ENCODE measurements at places on chromosomes 12 and 14.

DNA sequence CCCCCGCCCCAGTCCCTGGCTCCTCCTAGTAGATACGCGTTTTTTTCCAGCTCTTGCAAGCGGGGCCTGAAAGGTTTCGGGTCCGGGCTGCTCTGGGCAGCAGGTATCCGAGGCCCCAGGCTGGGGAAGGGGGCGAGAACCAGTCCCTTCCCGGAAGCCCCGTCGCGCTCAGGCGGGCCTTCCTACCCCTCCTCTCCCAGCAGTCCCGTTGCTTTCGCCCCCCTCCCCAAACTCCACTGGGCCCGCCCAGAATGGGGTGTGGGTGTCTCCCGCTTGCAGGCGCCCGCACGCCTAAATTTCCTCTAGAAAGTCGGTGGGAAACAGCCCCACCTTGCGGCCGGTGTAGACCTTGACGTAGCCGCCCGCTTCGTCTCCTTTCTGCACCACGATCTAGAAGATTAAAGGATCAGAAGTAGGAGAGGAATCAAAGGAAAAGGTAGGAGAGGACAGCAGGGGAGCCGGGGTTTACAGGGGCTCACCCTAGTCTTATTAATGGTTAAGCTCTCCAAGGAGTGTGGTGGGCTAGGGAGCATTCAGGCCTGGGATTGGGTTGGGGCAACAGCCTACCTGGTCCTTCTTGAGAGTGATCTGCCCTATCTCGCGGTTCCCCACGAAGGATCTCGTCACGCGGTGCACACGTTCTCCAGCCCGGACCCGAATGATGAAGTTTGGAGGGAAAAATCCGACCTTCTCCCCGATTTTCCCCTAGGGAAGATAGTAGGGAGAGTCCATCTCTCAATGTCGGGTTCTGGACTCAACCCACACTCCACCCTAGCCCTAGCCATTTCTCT lies 7.3 kb downstream of the STAC3 start:
- DNase-seq = peak; percentile 23

DNA sequence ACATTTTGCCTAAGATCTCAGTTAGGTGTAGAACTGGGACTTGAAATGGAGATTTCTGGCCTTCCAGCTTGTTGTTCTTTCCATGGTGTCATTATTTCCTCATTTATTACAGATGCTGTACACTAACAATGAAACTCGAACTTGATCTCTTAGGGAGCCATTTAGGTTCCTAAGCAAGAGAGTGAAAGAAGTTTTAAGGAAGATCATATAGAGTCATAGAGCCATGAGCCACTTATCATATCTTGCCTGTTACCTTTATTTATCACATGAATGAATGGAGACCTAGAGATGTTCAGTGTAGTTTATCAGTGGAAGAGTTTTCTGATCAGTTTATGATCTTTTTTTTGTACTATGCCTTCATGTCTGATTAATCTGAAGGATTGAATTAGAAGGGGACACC lies 9.9 kb downstream of the HELB start:
- DNase-seq = no peak

DNA sequence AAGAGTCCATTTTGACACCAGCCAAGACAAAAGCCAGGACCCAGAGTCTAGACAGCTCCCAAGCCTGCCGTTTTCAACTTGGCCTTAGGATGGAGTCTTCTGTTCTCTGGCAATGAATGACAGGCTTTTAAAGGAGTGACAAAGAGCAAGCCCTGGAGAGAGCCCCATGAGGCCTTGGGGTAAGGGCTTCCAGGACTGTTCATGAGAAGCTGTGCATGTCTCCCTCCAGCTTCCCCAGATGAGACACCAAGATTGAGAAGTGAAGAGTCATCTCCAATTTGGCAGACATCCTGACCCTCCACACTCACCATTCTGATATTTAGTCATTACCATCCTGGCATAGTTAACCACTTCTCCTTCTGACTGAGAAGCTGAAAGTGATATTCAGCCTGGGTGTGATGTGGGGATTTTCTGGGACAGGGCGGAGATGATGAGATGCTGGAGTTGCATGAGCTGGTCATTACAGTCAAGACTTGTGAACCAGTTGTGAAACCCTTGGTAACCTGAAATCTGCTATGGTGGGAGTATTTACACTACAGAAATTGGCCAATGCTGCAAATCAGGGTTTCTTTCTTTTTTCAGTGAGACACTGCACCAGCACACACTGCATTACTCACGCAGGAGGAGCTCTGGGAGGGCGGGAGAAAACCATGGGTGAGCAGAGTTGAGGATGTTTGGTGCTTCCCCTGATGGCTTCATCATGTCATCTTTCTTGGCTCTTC lies 77.8 kb downstream of the VCPKMT start:
- DNase-seq = peak; percentile 55

DNA sequence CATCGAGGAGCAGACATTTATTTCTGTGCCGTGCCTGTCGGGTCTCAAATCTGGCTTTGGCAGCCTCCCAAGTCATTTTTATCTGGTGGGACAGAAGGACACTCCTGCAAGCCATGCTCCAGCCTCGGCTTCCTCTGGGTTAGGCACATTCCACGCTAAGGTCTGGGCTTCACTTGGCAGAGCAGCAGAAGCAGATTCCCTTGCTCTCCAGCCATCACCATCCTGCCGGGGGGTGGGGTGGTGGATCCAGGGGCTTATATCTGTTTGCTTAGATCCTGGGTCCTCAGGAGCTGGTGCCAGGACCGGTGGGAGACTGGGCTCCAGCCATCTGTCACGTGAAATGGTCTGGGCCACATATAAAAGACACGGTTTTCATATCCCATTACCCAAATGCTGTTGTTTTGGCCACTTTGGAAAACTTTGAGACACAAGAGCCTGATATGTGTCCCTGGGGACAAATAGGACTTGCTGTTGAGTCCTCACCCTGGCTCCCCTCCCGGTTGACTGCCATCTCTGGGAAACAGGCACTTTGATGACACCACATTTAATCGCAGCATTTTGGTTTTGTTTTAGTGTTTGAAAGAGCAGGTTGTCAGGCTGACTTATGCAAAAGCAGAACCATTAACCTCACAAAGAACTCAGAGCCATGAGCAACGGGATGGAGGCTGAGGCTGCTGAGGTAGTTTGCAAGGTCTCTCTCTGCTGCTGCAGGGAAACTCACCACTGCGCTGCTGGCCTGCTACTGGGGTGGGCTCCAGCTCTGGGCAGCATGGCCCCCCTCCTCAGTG lies 69.6 kb upstream of the PRMT8 start:
- DNase-seq = no peak

DNA sequence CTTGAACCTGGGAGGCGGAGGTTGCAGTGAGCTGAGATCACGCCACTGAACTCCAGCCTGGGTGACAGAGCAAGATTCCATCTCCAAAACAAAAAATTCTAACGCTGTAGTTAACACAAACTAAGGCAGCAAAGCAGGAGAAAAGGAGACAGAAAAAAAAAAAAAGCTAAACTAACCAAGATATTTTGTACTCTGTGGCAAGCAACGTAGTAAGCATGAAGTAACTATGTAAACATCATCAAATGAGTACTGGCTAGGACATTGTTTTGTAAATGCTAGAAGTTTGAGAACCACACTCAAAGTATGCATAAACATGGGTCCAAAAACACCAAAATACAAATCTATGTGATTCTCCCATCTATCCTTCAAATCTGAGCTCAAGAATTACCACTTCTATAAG lies 44.2 kb downstream of the C2CD5 start:
- DNase-seq = no peak

DNA sequence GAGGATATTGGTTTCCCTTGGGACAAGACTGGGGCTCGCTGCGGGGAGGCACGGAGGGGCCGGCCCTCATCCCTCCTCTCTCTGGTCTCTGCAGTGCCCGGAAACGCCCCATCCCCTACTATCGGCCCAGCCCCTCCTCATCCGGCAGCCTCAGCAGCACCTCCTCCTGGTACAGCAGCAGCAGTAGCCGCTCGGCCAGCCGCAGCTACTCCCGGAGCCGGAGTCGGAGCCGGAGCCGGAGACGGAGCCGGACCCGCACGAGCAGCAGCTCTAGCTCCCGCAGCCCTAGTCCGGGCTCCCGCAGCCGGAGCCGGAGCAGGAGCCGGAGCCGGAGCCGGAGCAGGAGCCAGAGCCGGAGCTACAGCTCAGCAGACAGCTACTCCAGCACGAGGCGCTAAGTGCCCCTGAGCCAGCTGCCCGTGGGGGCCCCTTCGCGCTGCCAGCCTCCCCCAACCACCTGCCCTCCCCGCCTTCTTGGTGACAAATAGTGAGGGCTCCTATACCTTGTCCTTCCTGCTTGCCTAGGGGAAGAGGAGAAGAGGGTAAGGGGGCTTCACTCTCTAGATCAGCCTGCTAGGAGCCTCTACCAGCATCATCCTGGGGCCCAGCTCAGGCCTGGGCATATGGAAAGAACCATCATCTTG lies 22.2 kb upstream of the HSPB8 start:
- no peak for DNase-seq

DNA sequence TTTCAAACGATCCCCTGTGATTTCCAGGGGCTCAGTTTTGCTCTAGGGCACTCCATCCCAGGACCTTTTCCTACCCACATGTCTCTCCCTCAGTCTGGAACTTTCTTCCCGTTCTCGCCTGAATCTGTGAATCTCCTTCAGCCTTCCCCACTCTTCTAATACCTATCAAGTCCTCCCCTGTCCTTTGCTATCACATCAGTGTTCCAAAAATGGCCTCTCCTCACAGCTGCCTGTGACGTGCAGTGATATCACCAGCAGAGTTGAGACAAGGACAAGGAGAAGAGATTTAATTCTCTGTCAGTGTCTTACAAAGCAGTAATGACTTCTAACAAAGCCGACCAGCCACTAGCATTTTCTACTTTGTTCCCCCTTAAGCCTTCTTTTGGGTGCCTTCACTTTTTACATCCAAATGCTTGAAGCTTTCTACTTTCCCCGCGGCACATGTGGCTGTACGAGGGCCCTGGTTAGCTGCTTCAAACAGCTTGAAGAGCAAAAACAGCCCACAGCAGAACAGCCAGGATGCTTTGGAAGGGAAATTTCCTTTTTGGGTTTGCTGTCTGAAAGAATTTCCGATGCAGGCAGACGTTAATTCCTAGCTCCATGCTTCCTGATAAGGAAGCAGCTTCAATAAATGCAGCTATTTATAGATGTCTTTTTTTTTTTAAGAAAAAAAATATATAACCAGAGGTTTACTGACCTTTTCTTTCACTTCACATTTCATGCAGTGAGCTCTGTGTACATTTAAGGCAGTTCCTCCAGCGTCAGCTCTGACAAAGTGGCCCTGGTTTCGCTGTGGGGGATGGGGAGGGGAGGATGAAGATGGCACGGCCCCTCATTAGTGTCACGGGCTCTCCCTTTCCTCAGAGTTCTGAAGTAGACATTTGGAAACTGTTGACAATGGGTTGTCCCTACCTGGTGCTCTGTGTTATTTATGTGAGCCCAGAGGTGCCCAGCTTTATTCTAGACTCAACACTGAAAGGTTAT lies 109.3 kb downstream of the ETV6 start:
- no peak for DNase-seq

DNA sequence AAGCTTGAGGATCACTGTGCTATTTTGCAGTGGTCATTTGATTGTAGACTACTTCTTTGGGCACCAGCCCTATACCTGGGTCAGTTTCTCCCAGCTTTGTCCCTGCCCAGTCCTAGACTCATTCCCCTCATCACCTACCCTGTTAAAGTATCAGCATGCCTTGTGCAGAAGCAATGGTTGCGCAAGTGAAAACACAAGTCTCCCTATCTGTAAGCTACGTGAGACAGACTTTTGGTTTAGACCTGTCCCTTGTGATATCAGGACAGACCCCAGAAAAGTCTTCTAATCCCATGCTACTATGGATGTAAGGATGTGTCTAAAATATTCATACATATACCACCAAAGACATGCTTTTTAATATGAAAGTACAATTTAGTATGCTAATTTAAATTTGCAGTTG lies 88.8 kb upstream of the ATP2B1 start:
- DNase-seq = no peak

GRCh38 chr12:14284184-14284722 lies 81.2 kb upstream of the ATF7IP start:
- no peak for DNase-seq

GRCh38 chr14:89855961-89856656 lies 98.4 kb downstream of the EFCAB11 start:
- peak; percentile 68 for DNase-seq

DNA sequence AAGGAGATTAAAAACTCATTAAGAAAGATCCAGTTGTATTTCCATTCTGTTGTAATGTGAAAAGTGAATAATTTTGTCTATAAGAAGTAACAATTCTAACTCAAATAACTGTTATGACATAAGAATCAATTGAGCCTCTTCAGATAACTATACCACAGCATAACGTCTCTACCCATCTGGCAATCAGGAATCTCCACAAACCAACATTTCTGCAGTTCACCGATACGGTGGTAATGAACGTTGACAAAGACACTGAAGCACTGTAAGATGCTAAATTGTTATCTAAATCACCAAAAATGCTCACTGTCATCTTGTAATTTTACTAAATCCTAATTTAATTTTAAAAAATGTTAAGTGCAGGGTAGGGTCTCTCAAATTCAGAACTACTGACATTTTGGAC lies 130.9 kb upstream of the USP15 start:
- DNase-seq = no peak

- DNase-seq = no peak
Observed at GRCh38 chr12:23493672-23494071, 455.8 kb downstream of the SOX5 start.

DNA sequence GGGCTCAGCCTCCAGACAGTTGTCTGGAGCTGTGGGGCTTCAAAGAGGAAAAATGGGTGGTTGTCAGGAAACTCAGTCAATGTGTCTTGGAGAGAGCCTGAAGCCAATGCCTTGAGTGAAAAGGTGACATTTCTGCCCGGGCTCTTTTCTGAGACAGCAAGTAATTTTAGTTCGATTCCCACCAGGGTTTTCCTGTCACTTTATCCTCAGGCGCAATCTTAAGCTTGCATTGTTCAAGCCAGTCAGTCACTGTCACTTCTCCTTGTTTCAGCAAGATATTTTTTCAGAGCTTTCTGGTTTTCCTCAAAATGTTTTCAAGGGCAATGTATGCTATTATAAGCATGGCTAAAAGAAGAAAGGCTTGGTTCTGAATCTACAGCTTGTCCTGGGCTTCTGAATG lies 404.7 kb upstream of the SEL1L start:
- no peak for DNase-seq

GRCh38 chr12:55831447-55831815 lies 2.0 kb upstream of the DNAJC14 start:
- no peak for DNase-seq
